Stimulated activated CD8-positive, alpha-beta memory T cell treated with anti-CD3 and anti-CD28 coated beads, Interleukin-7, amount 100 ng/mL, for 1 hour (primary cell): ENCODE measurements at places on chromosomes 5 and 9.

GRCh38 chr5:143188692-143189091 is 214.8 kb downstream of the NR3C1 start:
- no peak for DNase-seq

DNA sequence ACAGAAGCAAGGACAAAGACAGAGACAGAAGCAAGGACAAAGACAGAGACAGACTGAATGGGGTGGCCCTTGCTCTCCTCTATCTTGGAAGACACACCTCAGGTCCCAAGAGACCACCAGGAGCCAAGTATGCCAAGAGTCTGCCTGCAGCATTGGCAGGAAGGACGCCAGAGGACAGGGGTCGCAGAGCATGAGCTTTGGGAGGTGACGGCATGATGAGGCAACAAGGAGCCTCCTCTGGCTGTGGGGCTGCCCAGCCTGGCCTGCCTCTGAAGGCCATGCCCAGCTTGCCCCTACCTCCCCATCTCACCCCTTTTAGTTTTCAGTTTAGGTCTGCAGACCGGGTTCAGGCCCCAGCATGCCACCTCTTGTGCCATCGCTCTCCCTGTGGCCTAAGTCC is 17.6 kb downstream of the PDGFRB start:
- DNase-seq: no peak

DNA sequence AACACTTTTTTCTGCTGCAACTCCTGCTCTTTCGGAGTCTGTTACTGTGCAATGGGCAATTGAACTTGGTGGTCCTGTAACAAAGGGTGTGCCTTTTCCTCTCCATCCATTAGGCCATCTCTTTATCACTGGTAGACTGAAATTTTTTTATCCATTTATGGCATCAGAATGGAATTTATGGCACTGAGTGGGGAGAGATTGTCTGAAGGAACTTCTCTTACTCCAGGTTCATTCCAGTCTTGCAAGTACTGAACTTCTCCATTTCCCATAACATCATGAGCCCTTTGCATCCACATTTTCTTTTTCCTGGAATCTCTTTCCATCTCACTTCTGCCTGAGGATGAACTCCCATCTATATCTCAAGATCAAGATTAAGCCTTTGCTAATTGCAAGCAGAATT is 10.0 kb downstream of the SLC46A2 start:
- no peak for DNase-seq

DNA sequence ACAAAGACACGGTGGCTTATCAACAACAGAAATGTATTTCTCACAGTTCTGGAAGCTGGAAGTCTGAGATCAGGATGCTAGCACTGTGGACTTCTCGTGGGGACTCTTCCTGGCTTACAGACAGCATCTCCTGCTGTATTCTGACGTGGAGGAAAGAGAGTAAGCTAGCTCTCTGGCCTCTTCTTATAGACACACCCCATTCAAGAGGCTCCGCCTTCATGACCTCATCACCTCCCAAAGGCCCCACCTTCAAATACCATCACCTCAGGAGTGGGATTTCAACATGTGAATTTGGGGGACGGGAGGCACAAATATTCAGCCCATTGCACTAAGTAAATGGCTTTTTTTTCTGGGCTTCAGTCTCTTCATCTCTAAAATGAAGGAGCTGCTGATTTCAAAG is 27.6 kb downstream of the KCNMB1 start:
- no peak for DNase-seq

GRCh38 chr5:178499352-178499751 is 90.8 kb downstream of the COL23A1 start:
- DNase-seq: no peak

- no peak for DNase-seq
Observed at GRCh38 chr5:115549154-115549553, 4.6 kb upstream of the FEM1C start.

DNA sequence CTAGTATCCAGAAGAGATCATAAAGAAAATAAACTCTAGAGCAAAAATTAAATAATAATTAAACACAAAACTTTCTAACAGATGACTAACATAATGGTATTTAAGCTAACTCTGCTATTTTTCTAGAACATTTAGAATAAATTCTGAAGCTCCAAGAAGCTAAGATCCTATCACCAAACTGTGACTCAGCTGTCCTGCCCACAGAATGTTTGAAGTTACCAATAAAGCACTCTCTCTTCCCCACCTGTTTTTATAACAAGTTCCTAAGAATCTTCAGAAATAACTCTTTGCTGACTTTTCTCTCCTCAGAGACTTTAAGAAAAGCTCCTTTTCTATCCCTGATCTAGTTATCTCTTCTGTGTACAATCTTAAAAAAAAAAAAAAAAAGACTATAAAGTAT is 6.0 kb upstream of the EFNA5 start:
- no peak for DNase-seq

DNA sequence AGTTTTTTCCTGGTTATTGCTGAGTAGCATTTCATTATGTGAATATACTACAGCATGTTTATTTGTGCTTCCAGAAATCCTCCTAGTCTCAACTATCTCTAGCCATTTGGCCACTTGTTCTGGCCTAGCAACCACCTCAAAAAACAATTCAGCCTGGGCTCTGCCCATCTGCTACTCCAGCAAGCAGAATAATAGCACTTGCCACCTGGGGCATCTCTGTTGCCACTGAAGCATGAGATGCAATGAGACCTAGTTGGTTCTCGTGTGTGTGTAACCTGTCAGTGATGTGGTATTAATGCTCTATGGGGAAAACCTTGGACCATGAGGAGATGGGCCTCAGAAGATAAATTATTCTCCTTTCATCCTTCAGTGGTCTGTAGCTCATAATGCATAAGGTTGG is 129.5 kb downstream of the RNF180 start:
- no peak for DNase-seq

DNA sequence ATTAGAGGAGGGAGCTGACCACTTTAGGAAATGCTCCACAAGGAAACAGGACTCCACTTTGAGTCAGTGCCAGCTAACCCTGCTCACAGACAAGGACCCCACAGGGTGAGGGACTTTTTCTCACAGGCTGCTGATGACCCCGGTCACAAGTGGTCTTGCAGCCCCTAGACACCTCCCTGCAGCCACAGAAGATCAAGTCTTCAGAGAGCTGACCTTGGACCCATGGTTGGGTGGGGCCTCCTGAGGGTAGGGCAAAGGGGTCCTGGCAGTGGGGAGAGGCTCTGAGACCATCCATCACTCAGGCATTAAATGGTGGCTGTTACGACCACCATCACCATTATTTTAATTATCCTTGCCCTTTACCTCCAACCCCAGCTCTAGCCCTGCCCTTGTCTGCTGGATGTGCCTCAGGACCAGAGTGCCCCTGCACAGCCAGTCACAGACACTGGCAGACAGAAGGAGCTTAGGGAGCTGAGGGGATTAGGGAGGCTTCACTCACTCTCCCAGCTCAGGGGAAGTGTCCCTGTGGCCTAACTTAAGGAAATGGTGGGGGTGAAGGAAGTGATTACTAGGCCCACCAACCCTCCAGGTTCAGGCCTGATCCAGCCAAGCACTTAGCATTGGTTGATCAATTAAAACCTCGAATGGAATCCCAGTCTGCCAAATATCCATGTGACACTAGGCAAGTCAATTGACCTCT is 1.6 kb downstream of the ACSL6 start:
- DNase-seq: no peak

DNA sequence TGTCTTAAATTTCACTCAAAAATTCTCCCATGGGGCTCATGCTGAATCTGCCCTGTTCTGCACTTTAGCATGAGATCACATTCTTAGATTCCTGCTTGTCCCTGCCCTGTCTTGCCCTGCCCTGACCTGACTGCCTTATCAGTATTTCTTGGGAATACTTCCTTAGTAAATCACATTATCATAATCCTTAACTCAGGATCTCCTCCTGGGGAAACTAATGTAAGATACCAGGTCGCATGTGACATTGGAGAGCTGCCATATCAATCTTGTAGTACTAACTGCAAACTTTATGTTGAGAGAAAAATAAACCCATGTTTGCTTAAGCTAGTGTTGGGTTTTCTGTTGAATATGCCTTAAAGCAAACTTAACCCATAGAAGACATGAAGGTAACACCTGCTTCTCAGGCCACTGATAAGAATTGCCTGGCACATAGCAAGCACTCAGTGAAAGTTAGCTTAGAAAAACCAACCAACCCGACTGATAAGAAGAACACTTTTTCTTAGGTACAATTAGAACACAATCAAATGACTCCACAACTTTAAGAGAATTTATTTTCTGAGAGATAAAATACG is 53.3 kb downstream of the IL33 start:
- no peak for DNase-seq

GRCh38 chr9:20319641-20320337 is 302.5 kb downstream of the MLLT3 start:
- no peak for DNase-seq

DNA sequence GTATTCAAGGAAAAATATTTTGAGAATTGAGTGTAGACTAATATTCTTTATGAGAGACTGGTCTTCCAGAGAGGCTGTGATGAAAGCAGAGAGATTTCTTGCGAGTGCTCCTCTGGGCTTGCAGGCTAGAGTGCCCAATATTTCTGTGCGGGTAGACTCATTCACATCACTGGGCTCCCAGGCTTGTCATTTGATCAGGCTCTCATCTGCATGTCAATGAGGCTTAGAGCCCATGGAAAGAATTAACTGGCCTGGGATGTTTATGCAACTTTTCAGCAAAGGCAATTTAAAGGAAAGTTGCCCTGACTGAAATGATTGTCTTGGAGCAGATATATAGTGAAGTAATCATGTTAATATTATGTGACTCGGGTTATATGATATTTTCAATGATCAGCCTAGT is 42.3 kb downstream of the SNCAIP start:
- DNase-seq: no peak

DNA sequence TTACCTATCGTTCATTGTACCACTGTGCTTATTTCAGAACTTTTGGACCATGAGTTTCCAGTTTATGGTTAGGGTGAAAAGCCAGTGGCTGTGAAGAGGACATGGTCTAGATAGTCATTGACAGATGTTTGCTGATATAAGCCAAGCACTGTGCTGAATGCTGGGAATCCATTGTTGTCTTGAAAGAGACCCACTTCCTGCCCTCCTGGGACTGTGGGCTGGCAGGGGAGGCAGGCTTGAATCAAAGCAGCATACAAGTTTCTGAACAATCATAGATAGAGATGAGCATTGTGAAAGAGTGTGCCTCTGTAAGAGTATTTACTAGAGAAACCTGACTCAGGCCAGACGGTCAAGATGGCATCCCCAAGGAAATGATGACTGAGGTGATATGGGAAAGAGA is 73.4 kb downstream of the NMUR2 start:
- no peak for DNase-seq

DNA sequence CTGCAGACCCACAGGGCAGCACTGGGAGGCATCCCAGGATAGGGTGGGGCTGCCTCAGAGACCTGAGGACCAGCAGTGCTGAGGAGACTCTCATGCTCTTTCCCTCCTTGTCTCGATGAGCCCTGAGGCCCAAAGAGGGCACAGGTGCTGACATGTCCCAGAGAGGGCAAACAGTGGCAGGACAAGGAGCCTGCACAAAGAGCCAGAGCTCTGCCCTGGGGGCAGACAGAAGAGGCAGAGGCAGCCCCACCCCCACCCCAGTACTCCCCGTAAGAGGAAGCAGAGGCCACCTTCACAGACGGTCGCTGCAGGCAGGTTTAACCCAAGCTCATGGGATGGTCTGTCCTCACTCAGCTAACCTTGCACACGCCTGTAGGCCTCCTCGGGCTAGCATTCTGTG is 29.4 kb upstream of the TTLL11 start:
- no peak for DNase-seq
